Activated naive CD8-positive, alpha-beta T cell treated with anti-CD3 and anti-CD28 coated beads for 36 hours (primary cell): ENCODE measurements at places on chromosomes 5 and 9. TPM values are rescaled to one million over a fixed set of nuclear protein-coding genes. Genes with fewer than 3 reads are reported as not detected.

LOX gene
- not detected for total RNA-seq

SLC6A3 gene
- total RNA-seq, result not detected

ADAMTS16 gene
- not detected for total RNA-seq

SEMA6A gene
- not detected for total RNA-seq

PTGES gene
- 0.21 TPM for total RNA-seq

FOXI1 gene
- not detected for total RNA-seq

CBY3 gene
- 0.68 TPM for total RNA-seq

CENPH gene
- total RNA-seq, result 84.9 TPM

COL23A1 gene
- total RNA-seq, result 0.21 TPM

RAB3C gene
- total RNA-seq, result not detected

GMCL2 gene
- not detected for total RNA-seq

KIAA0825 gene
- total RNA-seq, result 1.0 TPM

DNA sequence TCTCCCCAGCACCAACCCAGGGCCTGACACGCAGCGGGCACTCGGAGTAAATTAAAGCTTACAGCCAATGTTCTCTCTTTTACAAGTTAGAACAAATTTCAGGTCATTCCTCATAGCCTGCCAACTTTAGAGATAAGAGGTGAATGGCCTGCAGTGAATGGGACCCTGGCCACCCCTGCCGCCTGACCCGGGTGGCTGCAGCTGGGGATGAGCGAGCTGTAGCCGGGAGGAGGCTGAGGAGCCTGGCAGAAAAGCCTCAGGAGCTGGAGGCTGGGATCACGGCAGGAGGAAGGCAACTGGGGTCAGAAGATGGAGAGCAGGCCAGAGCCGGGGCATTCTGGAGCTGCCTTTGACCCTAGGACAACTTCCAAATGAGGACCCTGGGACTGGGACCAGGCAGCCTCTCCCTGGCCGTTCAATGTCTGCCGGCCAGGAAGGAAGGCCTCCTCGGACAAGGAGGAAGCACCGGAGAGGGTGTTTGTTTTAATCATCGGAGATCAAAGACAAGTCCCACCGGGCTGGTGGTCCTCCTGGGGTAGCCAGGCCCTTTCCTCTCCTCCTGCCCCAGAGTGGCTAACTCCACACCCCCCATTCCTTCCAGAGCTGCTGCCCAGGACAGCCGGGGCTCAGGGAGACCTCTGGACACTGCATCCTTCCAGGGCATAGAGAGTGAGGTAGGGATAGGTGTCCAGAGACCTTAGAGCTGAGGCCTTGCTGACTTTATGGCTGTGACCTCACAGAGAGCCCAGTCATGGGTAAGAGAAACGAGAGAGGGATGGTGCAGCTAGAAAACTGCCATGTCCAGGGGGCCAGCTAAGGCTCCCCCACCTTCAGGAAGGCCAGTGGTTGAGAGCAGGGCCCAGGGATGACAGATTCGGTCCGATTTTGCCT lies 87.3 kb upstream of the LMX1B start:
- no peak for DNase-seq
- no peak overlapping the region for H3K4me3 ChIP-seq
- H3K27me3 ChIP-seq, result peaks cover 19% of the 10 kb centered on the region
- H3K4me1 ChIP-seq, result peaks cover 15% of the 10 kb centered on the region
- no peak overlapping the region for H3K27ac ChIP-seq

GRCh38 chr9:129344641-129345495 lies 166.8 kb upstream of the IER5L start:
- no peak overlapping the region for H3K27ac ChIP-seq
- peaks cover 12% of the 10 kb centered on the region for H3K4me1 ChIP-seq
- no peak for DNase-seq
- H3K27me3 ChIP-seq, result no peaks in the 10 kb centered on the region

- H3K27ac ChIP-seq, result no peak overlapping the region
- H3K36me3 ChIP-seq, result no peaks in the 10 kb centered on the region
- no peak overlapping the region for H3K4me3 ChIP-seq
- peaks cover 35% of the 10 kb centered on the region for H3K27me3 ChIP-seq
- DNase-seq, result no peak
- peaks cover 7% of the 10 kb centered on the region for H3K4me1 ChIP-seq
These were observed 24.7 kb upstream of the TMEM171 start for GRCh38 chr5:73095564-73096238.

DNA sequence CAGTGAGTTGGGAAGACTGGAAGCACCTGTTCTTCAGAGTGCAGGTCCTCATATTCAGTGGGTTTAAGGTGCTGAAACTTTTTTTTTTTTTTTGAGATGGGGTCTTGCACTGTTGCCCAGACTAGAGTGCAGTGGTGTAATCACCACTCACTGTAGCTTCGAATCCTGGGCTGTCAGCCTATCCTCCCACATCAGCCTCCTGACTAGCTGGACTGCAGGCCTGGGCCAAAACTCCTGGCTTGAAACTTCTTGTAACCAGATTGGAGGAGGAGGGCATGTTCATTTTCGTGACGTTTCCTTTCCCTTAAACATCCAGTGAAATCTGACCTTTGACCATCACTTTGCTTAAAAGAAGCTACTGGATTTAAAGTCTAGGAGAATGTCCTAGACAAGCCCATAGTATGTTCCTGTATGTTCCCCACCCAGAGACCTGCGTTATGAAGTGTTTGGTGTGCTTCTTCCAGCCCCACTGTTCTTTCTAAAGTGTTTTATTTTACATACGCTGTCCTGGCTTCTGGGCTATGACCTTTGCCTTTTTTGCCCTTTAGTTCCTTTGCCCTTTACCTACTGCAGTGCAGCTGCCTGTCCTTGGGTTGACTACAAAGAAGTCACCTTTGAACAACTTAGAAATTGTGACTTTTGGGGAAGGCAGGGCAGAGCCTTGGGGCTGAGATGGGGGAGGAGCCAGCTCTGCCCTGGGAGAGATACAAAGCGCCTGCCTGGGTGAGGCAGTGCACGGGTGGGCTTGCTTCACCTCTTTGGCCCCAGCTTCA lies 18.4 kb downstream of the TENT4A start:
- H3K27me3 ChIP-seq, result no peaks in the 10 kb centered on the region
- peaks cover 80% of the 10 kb centered on the region for H3K4me1 ChIP-seq
- peak overlapping the region; percentile 51 for H3K27ac ChIP-seq
- DNase-seq, result no peak
- peaks cover 31% of the 10 kb centered on the region for H3K36me3 ChIP-seq

GRCh38 chr5:50800410-50800809 lies 134.0 kb downstream of the PARP8 start:
- no peaks in the 10 kb centered on the region for H3K27me3 ChIP-seq
- peaks cover 65% of the 10 kb centered on the region for H3K36me3 ChIP-seq
- DNase-seq, result no peak
- no peak overlapping the region for H3K4me3 ChIP-seq
- no peak overlapping the region for H3K27ac ChIP-seq

DNA sequence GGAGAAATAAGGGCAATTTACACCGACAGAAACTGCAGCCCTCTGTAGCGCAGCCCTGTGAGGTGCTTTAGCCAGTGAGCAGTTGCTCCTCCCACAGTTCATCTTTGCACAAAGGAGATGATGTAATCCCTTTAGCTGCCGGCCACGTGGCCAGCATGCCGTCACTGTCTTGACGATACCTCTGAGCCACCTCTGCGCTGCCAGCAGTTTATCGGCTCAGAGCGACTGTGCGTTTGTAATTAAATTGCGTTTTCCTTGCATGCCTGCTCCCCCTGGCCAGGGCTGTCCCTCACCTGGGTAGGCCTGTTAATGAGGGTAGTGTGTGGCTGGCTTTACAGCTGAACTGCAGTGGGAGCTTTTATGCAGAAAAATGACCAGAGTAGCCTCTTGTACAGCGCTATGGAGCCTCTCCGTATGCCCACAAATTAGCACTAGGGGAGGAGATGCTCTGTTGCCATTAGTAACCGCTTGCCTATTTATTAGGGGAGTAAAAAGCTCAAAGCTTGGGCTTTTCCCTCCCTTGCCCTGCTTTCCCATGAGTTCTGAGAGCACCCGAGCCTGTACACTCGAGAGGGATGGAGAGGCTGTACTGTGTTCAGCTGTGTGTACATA lies 107.0 kb downstream of the TRIO start:
- H3K4me3 ChIP-seq, result no peak overlapping the region
- no peak for DNase-seq
- no peak overlapping the region for H3K27ac ChIP-seq

- H3K4me1 ChIP-seq, result no peaks in the 10 kb centered on the region
- no peaks in the 10 kb centered on the region for H3K27me3 ChIP-seq
- H3K36me3 ChIP-seq, result peaks cover 17% of the 10 kb centered on the region
- no peak overlapping the region for H3K27ac ChIP-seq
- H3K4me3 ChIP-seq, result no peak overlapping the region
These were observed 30.5 kb downstream of the DDX31 start for GRCh38 chr9:132639322-132639721.

GRCh38 chr5:72760259-72760658 lies 56.2 kb upstream of the TNPO1 start:
- no peaks in the 10 kb centered on the region for H3K4me1 ChIP-seq
- H3K27me3 ChIP-seq, result peaks cover 24% of the 10 kb centered on the region
- H3K36me3 ChIP-seq, result no peaks in the 10 kb centered on the region
- no peak for DNase-seq

GRCh38 chr5:127243011-127243410 lies 47.6 kb upstream of the MEGF10 start:
- no peaks in the 10 kb centered on the region for H3K4me1 ChIP-seq
- H3K27ac ChIP-seq, result no peak overlapping the region
- no peaks in the 10 kb centered on the region for H3K36me3 ChIP-seq
- no peak for DNase-seq
- H3K4me3 ChIP-seq, result no peak overlapping the region

- DNase-seq, result no peak
- no peak overlapping the region for H3K27ac ChIP-seq
- H3K27me3 ChIP-seq, result no peaks in the 10 kb centered on the region
- no peaks in the 10 kb centered on the region for H3K36me3 ChIP-seq
These were observed 205.7 kb downstream of the GAS1 start for GRCh38 chr9:86741311-86742208.

DNA sequence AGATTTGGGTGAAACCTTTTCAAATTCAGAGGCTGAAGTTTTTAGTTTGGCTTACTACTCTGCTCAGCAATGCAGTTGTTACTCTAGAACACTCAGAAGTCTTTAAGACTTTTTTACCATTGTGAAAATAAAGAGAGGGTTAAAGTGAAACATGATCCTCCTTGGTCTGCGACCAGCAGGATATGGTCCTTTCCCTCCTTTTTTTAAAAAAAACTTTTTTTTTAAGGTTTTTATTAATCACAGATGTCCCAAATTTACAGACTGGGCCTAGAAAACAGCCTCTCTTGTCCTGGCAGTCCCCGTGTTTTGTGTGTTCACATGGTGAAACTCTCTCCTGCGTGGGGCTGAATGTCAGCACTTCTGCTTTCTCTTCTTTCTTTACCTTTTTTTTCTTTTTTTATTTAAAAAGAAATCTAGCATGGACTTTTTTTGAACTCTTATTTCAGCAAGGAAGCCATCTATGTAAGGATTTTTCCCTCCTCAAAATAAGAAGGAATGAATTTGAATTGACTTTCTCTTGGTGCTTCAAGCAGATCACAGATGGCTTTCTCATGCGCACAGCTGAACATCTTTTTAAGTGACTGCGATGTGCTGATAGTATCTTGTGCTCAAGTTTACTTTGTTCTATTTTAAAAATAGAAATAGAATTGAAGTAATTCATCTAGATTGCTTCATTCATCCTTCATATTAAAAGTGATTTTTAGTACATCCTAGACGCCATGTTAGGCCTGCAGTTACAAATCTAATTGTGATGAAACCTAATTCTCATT lies 128.7 kb upstream of the OTULINL start:
- H3K36me3 ChIP-seq, result peaks cover 2% of the 10 kb centered on the region
- H3K27me3 ChIP-seq, result no peaks in the 10 kb centered on the region
- peaks cover 4% of the 10 kb centered on the region for H3K4me1 ChIP-seq
- DNase-seq, result no peak
- no peak overlapping the region for H3K27ac ChIP-seq
- no peak overlapping the region for H3K4me3 ChIP-seq

GRCh38 chr9:137030006-137030405 lies 1.9 kb downstream of the FUT7 start:
- no peak for DNase-seq
- H3K4me1 ChIP-seq, result peaks cover 39% of the 10 kb centered on the region
- H3K36me3 ChIP-seq, result no peaks in the 10 kb centered on the region
- H3K27me3 ChIP-seq, result no peaks in the 10 kb centered on the region
- no peak overlapping the region for H3K27ac ChIP-seq
- no peak overlapping the region for H3K4me3 ChIP-seq

DNA sequence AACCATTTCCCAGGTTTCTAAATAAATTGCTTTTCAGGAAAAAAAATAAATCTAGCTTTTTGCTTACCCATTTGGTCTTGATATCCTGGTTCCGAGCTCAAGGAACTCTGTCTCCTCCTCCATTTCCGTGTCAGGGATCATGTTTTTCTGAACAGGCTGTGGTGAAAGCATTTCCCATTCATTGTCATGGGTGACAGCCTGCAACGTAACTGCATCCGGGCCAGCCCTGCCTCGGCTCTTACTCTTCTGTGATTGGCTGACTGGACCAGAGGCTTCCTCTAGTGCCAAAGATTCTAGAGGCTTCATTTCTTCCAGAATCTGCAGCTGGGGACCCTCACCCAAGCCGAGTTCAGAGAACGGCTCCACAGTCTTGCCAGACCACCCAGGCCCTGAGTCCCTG lies 61.0 kb upstream of the PCA3 start:
- no peaks in the 10 kb centered on the region for H3K36me3 ChIP-seq
- peaks cover 3% of the 10 kb centered on the region for H3K4me1 ChIP-seq
- H3K27ac ChIP-seq, result no peak overlapping the region
- H3K4me3 ChIP-seq, result no peak overlapping the region
